ENCODE measurements at places on chromosomes 1 and 21. TPM values are rescaled to one million over a fixed set of nuclear protein-coding genes. Genes with fewer than 3 reads are reported as not detected.

DNA sequence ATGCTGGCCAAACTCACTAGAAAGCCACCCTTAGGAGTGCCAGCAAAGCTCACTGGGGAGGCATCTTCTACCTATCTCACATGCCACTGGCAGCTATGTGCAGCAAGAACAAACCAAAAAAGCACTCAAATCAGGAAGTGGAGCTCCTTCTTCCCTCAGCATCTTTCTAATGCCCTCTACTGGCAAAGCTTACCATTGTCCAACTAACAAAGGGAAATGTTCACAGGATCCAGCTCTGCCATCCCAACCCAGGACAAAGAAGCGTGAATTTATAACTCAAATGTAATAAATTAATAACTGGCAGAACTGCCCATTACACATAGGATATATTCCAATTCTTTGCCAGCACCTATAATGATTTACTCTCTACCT is 38.9 kb downstream of the LEPR start:
- ATAC-seq, result peak; percentile 32

GRCh38 chr1:203074610-203075009 is 11.2 kb downstream of the MYOG start:
- ATAC-seq, result no peak

DNA sequence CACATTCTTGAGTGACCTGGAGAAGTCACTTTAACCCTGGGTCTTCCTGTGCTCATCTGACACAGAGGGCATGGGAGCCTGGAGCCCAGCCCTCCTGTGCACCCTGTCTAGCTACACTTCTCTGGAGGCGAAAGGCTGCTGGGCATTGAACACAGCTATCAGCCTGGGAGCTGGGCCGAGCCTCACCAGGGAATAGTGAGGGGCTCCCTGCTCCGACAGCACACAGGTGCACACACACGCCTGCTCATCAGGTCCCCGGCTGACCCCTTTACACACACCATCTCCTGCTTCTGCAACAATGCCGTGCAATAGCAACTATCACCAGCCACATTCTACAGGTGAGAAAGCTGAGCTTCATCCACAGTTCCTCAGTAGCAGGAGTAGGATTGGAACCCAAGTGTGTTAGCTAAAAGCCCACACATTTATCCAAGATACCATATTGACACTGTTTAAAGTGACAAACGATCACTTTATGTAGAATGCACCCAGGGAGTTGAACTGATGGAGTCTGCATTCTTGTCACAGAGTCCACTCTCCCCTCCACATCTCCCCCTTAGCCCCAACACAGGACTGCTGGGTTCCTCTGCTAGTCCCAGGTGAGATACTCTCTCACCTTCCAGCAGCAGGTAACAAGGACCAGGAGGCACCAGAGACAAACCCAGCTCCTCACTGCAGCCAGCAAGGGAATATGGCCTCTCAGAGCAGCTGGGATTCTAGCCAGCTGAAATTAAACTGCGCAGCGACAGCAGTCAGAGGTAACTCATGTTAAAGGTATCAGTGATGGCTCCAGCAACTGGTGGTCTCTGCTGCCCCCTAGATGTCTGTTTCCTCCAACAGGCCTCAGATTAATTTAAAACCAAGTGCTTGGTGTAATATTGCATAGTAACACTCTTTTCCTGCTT is 18.3 kb upstream of the CAPN8 start:
- ATAC-seq, result no peak

- no peak for ATAC-seq
These were observed 143.3 kb downstream of the RPS6KC1 start for GRCh38 chr1:213194383-213194782.

GRCh38 chr1:227748496-227749182 is 13.4 kb downstream of the SNAP47 start:
- ATAC-seq, result peak; percentile 99

DNA sequence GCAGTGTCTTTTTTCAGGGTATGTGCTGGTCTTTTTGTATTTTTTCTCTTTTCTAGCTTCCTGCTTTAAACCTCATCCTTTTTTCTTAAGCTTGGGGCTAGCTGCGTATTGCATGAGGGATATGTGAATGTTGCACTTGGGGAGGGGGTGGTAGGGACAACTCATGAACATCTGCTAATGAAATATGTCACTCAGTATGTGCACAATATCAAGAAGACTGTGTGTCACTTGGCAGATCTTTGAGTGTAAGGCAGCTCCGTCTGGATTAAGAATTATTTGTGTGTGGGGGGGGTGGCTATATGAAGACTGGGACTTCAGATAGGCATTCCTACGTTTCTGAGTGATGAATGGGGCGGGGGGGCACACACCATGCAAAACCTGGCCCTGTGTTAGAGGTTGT is 170.4 kb upstream of the CACNA1E start:
- no peak for ATAC-seq

DNA sequence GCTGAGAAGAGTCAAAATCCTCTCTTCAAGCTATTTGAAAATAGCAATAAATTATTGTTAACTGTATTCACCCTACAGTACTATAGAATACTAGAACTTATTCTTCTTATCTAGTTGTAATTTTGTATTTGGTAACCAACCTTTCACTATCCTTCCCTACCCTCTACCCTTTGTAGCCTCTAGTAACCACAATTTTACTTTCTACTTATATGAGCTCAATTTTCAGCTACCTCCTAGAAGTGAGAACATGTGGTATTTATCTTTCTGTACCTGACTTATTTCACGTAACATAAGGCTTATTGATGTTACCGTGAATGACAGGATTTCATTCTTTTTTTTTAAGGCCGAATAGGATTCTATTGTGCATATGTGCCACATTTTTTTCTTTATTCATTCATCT is 30.0 kb downstream of the ZC3H11B start:
- no peak for ATAC-seq

DNA sequence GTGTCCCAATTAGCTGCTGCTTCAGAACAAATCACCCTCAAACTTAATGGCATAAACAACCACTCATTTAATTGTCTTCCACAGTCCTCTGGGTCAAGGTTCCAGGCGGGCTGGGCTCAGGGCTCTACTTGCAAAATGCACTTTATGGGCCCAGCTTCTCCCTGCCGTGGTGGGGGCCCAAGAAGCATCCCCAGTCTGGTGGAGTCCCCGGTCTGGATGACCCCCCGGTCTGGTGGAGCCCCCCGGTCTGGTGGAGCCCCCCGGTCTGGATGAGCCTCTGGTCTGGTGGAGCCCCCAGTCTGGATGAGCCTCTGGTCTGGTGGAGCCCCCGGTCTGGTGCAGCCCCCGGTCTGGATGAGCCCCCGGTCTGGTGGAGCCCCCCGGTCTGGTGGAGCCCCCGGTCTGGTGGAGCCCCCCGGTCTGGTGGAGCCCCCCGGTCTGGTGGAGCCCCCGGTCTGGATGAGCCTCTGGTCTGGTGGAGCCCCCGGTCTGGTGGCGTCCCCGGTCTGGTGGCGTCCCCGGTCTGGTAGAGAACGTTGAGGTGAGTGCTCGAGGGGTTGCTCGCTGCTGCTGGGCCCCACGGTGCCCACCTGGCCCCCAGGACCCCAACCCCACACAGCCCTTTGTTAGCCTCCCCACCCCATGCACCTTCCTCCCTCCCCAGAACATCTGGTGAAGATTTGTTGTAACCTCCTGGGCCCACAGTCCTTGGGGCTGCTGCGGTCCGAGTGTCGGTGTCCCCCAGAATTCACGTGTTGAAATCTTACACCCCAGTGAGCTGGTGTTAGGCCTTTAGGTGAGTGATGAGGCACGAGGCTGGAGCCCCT is 33.8 kb downstream of the POFUT2 start:
- no peak for ATAC-seq

DNA sequence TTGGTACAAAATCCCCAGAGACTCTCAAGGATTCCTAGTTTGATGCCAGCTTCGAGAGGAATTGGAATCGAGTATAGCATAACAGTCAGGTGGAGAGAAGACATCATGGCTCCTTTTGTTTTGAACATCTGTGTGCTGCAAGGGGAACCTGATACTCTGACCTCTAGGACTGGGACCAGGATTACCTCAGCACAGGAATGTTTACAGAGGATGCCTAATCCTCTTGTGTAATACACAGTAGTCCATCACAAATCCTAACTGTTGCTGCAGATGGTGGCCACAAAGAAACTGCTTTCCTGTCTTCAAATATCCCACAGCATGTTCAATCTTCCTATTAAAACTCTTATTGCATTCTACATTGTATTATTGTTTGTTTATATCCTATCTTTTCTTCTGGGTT is 111.8 kb upstream of the PRMT6 start:
- no peak for ATAC-seq

DNA sequence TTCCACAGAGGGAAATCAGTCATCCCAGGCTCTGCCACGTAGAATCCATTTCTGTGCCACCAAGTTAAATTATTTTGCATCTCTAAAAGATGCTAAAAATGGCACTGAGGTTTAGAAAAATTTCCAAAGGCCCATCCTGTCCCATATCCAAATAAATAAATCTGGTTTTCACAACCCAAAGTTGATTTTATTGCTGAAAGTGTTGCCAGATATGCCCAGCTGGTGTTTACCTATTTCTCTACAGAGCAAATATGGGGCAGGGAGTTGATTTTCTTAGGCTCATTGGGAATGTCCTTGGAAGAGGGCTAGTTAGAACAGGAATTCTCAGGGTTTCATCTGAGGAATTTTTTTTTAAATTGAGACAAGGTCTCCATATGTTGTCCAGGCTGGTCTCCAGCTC is 19.0 kb downstream of the MAP1LC3C start:
- no peak for ATAC-seq

GRCh38 chr1:32806290-32806689 is 10.9 kb downstream of the YARS1 start:
- no peak for ATAC-seq

The CHI3L2 gene
- total RNA-seq, result 3.8 TPM

The UQCRH gene
- 374 TPM for total RNA-seq

The MYOC gene
- not detected for total RNA-seq

The PPFIA4 gene
- total RNA-seq, result 38.1 TPM

The CD101 gene
- total RNA-seq, result 0.26 TPM

The SLC26A9 gene
- not detected for total RNA-seq

The NBPF10 gene
- 3.1 TPM for total RNA-seq

The FTCD gene
- 0.24 TPM for total RNA-seq

The CYP2J2 gene
- total RNA-seq, result 1.6 TPM

Data from activated T-helper 17 cell treated with anti-CD3 and anti-CD28 coated beads, Interleukin-2, amount 50 U/mL, for 72 hours (primary cell).